ENCODE measurements at places on chromosomes 4 and X. TPM values are rescaled to one million over a fixed set of nuclear protein-coding genes. Genes with fewer than 3 reads are reported as not detected.

- no peaks in the 10 kb centered on the region for H3K36me3 ChIP-seq
- H3K4me1 ChIP-seq, result peaks cover 2% of the 10 kb centered on the region
- H3K4me3 ChIP-seq, result no peak overlapping the region
- no peaks in the 10 kb centered on the region for H3K27me3 ChIP-seq
Measured at GRCh38 chr4:8108261-8108660, 50.4 kb downstream of the ABLIM2 start.

- H3K36me3 ChIP-seq, result no peaks in the 10 kb centered on the region
- no peaks in the 10 kb centered on the region for H3K4me1 ChIP-seq
- no peaks in the 10 kb centered on the region for H3K27me3 ChIP-seq
- DNase-seq, result peak; percentile 54
- H3K27ac ChIP-seq, result no peak overlapping the region
- no peak overlapping the region for H3K4me3 ChIP-seq
Measured at GRCh38 chrX:23694606-23695005, 27.3 kb downstream of the PRDX4 start.

GRCh38 chrX:27186671-27187070 lies 276.5 kb downstream of the PPP4R3C start:
- no peaks in the 10 kb centered on the region for H3K27me3 ChIP-seq
- H3K4me1 ChIP-seq, result no peaks in the 10 kb centered on the region
- no peaks in the 10 kb centered on the region for H3K36me3 ChIP-seq
- H3K4me3 ChIP-seq, result no peak overlapping the region

- no peaks in the 10 kb centered on the region for H3K36me3 ChIP-seq
- no peak overlapping the region for H3K27ac ChIP-seq
- H3K27me3 ChIP-seq, result no peaks in the 10 kb centered on the region
- no peak for DNase-seq
- no peak overlapping the region for H3K4me3 ChIP-seq
Measured at GRCh38 chrX:107738272-107738671, 37.3 kb downstream of the TSC22D3 start.

DNA sequence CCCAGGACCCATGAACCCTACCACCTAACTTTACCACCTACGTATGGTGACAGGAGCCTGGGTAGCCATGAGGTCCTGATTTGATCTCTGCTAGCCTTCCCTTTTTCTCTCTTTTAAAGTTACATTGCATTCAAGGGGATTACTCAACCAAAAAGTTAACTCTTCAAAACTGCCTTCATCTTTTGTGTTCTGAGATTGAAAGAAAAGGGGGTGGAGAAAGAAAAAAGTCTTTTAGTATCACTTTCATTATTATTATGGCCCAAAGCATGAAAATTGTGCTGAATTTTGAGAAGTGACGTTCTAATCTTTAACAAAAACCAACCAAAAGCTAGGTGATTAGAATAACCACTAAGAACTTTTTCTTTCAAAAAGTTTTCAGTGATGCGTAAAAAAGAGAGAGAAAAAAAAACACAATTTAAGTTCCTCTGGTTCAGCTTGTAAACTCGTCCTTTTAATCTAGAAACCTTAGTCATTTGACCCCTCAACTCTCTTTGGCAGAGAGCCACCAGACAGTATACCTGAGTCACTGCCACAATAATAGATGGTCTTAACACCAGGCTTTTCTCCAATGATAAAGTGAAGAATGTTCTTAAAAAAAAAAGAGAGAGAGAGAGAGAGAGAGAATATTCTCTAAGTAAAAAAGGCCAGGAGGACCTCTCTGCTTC lies 347.4 kb upstream of the FGF13 start:
- no peak overlapping the region for H3K4me3 ChIP-seq
- DNase-seq, result no peak
- no peaks in the 10 kb centered on the region for H3K27me3 ChIP-seq

- no peak overlapping the region for H3K4me3 ChIP-seq
- no peak for DNase-seq
- no peaks in the 10 kb centered on the region for H3K4me1 ChIP-seq
- H3K36me3 ChIP-seq, result no peaks in the 10 kb centered on the region
- no peaks in the 10 kb centered on the region for H3K27me3 ChIP-seq
- no peak overlapping the region for H3K27ac ChIP-seq
Measured at GRCh38 chr4:62898115-62898514, 1511.1 kb downstream of the TECRL start.

Gene P2RY8
- 27.5 TPM for total RNA-seq

DNA sequence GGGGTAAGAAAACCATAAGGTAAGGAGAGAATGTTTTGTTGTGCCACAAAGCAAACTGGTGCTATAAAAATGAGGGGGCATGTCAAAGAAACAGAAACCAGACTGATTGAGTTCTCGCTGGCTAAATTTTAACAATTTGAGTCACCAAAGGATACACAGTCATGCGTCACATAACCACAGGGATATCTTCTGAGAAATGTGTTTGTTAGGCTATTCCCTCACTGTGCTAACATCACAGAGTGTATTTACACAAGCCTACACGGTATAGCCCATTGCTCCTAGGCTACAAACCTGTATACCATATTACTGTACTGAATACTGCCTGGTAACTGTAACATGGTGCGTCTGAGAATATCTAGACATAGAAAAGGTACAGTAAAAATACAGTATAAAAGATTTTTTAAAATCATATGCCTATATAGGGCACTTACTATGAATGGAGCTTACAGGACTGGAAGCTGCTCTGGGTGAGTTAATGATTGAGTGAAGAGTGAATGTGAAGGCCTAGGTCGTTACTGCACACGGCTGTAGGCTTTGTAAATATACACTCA lies 50.1 kb downstream of the FBXW7 start:
- no peak overlapping the region for H3K4me3 ChIP-seq
- H3K4me1 ChIP-seq, result peaks cover 51% of the 10 kb centered on the region
- peaks cover 17% of the 10 kb centered on the region for H3K36me3 ChIP-seq
- peak; percentile 45 for DNase-seq

Gene SLC34A2
- not detected for total RNA-seq

GRCh38 chr4:163148466-163149336 lies 18.0 kb downstream of the NAF1 start:
- no peak overlapping the region for H3K27ac ChIP-seq
- H3K4me1 ChIP-seq, result peaks cover 22% of the 10 kb centered on the region
- no peak overlapping the region for H3K4me3 ChIP-seq
- DNase-seq, result no peak
- no peaks in the 10 kb centered on the region for H3K27me3 ChIP-seq
- peaks cover 29% of the 10 kb centered on the region for H3K36me3 ChIP-seq

Gene SSX4
- total RNA-seq, result not detected

Gene CT47B1
- not detected for total RNA-seq

Gene USP17L27
- not detected for total RNA-seq

DNA sequence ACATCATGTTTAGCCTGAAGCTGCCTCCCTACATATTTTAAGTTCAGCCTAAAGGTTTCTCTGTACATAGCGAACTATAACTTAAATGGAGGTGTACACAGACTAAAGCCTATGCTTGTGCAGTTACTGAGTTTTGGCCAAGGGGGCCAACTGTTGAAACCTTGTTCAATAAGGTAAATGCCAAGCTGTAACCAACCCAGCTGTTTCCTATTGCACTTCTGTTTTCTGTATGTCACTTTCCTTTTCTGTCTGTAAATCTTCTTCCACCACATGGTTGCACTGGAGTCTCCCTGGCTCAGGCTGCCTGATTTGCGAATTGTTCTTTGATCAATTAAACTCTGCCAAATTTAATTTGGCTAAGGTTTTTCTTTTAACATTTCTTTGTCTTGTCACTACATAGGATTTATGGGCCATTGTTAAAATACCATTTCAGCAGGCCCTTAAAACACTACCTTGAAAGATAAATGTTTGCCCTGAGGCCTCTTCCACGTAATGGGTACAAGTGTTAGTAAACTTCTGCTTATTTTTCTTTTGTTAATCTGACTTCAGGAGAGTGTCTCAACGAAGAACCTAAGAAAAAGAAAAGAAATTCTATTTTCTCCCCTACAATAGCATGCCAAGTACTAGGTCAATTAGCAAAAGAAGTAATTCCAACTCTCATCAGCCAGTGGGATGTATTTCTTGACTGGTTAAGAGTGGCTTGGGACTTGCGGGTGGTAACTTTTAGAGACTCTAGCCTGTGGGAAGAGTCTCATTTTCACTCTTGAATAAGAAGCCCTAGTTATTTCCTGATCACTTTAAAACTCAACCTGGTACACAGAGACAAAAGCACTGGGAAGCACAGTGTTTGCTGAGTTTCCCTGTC lies 45.7 kb upstream of the PRSS12 start:
- H3K4me1 ChIP-seq, result no peaks in the 10 kb centered on the region
- DNase-seq, result peak; percentile 4
- H3K4me3 ChIP-seq, result no peak overlapping the region
- peaks cover 11% of the 10 kb centered on the region for H3K27me3 ChIP-seq
- no peaks in the 10 kb centered on the region for H3K36me3 ChIP-seq

- no peak overlapping the region for H3K27ac ChIP-seq
- H3K4me1 ChIP-seq, result peaks cover 14% of the 10 kb centered on the region
- H3K27me3 ChIP-seq, result no peaks in the 10 kb centered on the region
- H3K4me3 ChIP-seq, result no peak overlapping the region
- DNase-seq, result no peak
Measured at GRCh38 chrX:57587607-57588006, 4.2 kb upstream of the ZXDB start.

Gene PRSS12
- total RNA-seq, result not detected

GRCh38 chrX:63809173-63809572 lies 24.2 kb upstream of the ARHGEF9 start:
- H3K36me3 ChIP-seq, result no peaks in the 10 kb centered on the region
- no peak overlapping the region for H3K4me3 ChIP-seq
- DNase-seq, result no peak

Gene GASK1B
- total RNA-seq, result not detected

- H3K4me1 ChIP-seq, result no peaks in the 10 kb centered on the region
- no peak for DNase-seq
- H3K27me3 ChIP-seq, result no peaks in the 10 kb centered on the region
Measured at GRCh38 chr4:7424553-7425111, 10.1 kb downstream of the PSAPL1 start.

GRCh38 chr4:102449751-102450352 lies 51.3 kb upstream of the NFKB1 start:
- no peak overlapping the region for H3K4me3 ChIP-seq
- H3K27me3 ChIP-seq, result no peaks in the 10 kb centered on the region
- no peaks in the 10 kb centered on the region for H3K36me3 ChIP-seq
- no peak overlapping the region for H3K27ac ChIP-seq

- H3K4me3 ChIP-seq, result no peak overlapping the region
- no peak for DNase-seq
- peaks cover 7% of the 10 kb centered on the region for H3K4me1 ChIP-seq
- no peak overlapping the region for H3K27ac ChIP-seq
Measured at GRCh38 chrX:15808254-15808653, 18.0 kb downstream of the ZRSR2 start.

GRCh38 chr4:15562623-15563022 lies 92.5 kb downstream of the FBXL5 start:
- no peak for DNase-seq
- no peak overlapping the region for H3K27ac ChIP-seq
- peaks cover 2% of the 10 kb centered on the region for H3K36me3 ChIP-seq
- H3K4me3 ChIP-seq, result no peak overlapping the region
- H3K27me3 ChIP-seq, result no peaks in the 10 kb centered on the region

Gene GNRHR
- not detected for total RNA-seq

- no peak for DNase-seq
- H3K36me3 ChIP-seq, result no peaks in the 10 kb centered on the region
Measured at GRCh38 chr4:10212400-10212799, 95.8 kb upstream of the WDR1 start.

Gene MND1
- 48.0 TPM for total RNA-seq

DNA sequence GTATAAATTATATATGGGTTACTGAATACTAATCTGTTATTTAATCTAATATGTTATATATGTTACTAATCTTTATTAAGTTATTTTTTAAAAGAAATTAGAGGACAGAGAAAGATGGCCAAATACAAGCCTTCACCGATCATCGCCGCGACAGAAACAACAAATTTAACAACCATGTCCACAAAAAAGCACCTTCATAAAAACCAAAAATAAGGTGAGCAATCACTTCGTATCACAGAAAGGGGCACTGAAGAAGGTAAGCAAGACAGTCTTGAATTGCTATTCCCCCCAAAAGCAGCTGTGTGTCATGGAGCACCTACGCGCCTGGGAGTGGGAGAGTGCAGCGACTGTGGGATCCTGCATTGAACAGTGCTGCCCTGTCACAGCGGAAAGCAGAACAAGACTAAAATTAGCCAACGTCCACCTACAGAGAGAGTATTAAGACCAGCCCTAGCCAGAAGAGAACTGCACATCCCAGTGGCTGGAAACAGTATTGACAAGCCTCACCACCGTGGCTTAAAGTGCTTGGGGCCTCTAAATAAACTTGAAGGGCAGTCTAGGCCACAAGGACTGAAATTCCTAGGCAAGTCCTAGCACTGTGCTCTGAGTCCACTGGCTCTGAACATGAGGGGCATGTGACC lies 38.5 kb downstream of the LRBA start:
- no peak for DNase-seq
- H3K27me3 ChIP-seq, result no peaks in the 10 kb centered on the region
- H3K4me3 ChIP-seq, result no peak overlapping the region
- H3K4me1 ChIP-seq, result peaks cover 72% of the 10 kb centered on the region
- peaks cover 20% of the 10 kb centered on the region for H3K36me3 ChIP-seq

Gene PSAPL1
- not detected for total RNA-seq

GRCh38 chrX:35351212-35351611 lies 408.6 kb downstream of the FAM47B start:
- no peaks in the 10 kb centered on the region for H3K27me3 ChIP-seq
- no peak overlapping the region for H3K4me3 ChIP-seq
- no peak for DNase-seq
- no peaks in the 10 kb centered on the region for H3K4me1 ChIP-seq
- no peaks in the 10 kb centered on the region for H3K36me3 ChIP-seq
- no peak overlapping the region for H3K27ac ChIP-seq

DNA sequence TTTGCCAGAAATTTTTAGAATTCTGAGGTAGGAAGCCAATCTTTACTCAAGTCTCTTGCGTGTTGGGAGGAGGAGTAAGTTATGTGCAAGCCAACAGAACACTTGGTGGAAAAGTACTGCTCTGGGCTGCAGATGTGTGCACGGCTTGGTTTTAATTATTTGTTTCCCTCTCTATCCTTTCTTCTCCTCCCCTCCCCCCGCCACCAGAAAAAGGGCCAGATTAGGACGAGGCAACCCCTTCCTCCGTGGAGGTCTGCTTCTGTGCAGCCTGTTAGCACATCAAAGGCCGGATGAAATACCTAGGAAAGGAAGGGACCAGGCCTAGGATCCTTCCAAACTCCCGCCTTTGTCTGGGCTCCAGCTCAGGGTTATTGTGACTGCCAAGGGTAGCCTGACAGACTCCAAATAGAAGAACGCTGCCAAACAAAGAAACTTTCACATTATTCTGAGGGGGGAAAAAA lies 1.0 kb upstream of the PGRMC1 start:
- peaks cover 14% of the 10 kb centered on the region for H3K36me3 ChIP-seq
- H3K4me1 ChIP-seq, result peaks cover 24% of the 10 kb centered on the region
- DNase-seq, result no peak
- peaks cover 3% of the 10 kb centered on the region for H3K27me3 ChIP-seq
- peak overlapping the region; percentile 90 for H3K4me3 ChIP-seq

Gene NUP62CL
- 3.7 TPM for total RNA-seq

- peaks cover 16% of the 10 kb centered on the region for H3K4me1 ChIP-seq
- no peaks in the 10 kb centered on the region for H3K27me3 ChIP-seq
- H3K36me3 ChIP-seq, result no peaks in the 10 kb centered on the region
- no peak overlapping the region for H3K27ac ChIP-seq
- peak; percentile 13 for DNase-seq
Measured at GRCh38 chrX:37753384-37753783, 26.5 kb upstream of the CYBB start.

Measured in activated CD8-positive, alpha-beta T cell treated with anti-CD3 and anti-CD28 coated beads for 36 hours (primary cell).